ENCODE measurements at places on chromosomes 13 and 19. TPM values are rescaled to one million over a fixed set of nuclear protein-coding genes. Genes with fewer than 3 reads are reported as not detected.
A peak's percentile ranks its signal among the peaks of the same experiment; 100 is the strongest.

Gene CEACAM6
- total RNA-seq: not detected

Gene CD22
- total RNA-seq: 1.2 TPM

Gene RPS5
- total RNA-seq: 1,438 TPM

Gene C19orf81
- total RNA-seq: 0.69 TPM

Gene CYP2A6
- total RNA-seq: not detected

Gene CGB1
- total RNA-seq: not detected

Gene LYPD5
- 0.62 TPM for total RNA-seq

Gene FCHO1
- 54.3 TPM for total RNA-seq

DNA sequence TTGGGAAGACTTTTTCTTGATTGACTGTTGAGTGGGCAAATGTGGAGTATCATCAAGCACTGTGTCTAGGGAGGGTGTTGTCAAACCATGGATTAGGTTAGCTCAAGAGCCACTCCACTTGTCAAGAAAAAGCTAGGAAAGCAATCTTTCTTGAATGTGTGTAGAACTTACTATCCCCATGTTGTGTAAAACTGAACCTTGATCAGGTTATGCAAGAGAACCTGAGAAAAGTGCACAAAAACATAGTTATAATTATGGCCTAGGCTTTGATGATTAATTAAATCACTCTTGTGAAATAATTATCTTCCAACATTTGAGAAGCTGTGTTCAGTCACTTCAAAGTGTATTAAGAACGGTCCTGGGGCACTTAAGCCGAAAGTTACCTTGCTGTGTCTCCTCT, 238.2 kb upstream of the OBI1 start:
- no peak for DNase-seq

DNA sequence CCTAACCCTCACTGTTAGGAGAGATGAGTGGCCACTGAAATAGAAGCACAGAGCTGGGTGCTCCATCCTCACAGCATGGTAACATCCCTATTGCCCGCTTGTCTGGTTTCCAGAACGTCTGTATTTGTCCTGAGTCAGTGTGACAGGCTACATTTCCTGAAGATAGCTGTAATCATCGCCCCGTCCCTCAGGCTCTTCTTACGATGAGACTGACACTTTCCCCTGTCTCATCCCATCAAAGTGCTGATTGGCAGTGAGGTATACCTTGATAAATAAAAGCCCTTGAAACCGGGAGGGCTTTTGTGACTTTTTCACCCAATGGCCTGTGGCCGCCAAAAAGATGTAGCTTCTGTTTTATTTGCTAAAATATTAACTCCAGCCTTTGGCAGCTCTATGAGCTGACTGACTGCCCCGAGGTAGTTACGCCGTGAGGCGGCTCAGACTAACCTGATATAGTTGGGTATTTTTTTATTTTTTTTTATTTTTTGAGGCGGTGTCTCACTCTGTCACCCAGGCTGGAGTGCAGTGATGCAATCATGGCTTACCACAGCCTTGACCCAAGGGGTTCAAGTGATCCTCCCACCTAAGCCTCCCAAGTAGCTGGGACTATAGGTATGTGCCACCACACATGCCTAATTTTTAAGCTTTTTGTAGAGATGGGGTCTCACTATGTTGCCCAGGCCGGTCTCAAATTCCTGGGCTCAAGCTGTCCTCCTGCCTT, 5.7 kb upstream of the LRRC4B start:
- DNase-seq: no peak

DNA sequence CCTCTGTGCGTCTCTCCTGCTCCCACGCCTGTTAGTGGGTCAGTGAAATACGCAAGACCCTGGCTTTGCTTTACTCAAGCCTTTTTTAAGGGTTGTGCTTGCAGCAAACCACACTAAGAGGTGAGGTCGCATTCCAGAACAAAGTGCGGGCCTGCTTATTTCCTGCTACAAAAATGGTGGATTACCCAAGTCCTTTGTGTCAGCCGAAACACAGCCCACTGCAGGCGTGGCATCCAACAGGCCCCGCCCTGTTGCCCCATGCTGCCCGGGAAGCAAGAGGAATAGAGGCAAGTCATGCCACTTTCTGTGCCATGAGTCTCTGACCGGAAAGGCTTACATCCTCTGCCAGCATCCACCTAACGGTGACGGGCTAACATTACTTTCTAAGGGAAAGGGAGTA, 7.7 kb upstream of the IRS2 start:
- DNase-seq: no peak

GRCh38 chr19:49567861-49568441, 12.4 kb downstream of the NOSIP start:
- DNase-seq: peak; percentile 76

DNA sequence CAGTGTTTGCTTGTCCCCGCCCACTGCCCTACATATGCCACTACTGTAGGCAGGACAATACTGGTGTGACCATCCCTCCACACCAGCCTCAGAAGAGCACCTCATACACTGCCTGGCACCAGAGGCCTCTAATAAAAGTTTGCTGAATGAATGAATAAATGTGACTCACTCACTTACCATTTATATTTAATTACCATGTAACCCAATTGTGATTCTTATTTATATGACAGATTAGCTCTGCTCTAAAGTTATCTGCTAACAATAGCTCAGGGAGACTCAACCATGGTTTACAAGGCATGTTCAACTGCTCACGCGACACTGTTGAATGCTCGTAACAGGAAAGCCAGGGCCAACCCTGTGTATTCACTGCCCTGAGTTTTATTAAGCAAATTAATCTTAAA, 66.0 kb upstream of the DOCK9 start:
- no peak for DNase-seq

DNA sequence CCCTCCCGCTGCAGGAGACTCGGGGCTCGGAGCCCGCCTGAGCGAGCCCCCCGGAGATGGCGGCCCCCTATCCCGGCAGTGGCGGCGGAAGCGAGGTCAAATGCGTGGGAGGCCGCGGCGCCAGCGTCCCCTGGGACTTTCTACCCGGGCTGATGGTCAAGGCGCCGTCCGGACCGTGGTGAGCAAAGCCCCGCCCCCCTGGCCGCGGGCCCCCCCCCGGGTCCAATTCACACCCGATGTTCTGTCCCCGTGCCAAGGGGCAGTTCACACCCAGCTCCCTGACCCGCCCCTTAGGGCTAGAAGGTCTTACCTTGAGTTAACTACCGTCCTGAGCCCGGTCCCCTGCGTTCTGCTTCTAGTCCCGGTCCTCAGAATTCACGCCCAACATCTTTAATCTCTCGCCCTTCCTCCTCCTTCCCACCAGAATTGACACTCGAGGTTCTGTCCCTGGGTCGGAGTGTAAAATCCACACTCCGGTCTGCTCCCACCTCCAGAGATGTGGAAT, 1.4 kb downstream of the NPAS1 start:
- DNase-seq: no peak

- DNase-seq: no peak
These were observed 6.9 kb downstream of the ERICH4 start for GRCh38 chr19:41449865-41450178.

GRCh38 chr19:7699417-7700401, 2.2 kb downstream of the FCER2 start:
- peak; percentile 81 for DNase-seq

DNA sequence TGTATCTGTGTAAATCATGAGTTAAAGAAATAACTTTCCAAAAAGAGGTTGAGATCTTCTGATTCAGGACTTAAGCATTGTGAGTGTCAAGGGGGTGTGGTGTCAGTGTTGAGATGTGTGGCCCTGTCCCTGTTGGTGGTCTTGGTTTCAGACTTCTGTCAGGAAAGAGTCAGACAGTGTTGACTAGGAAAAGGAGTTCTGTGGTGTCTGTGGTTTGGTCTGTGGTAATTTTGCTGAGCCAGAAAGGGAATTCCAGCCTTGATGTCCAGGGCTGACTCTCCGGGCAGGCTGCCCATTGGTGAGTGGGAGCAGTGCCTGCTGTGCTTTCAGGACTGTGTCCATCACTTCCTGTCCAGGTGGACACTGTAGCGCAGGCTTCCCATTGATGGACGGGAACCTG, 39.8 kb upstream of the IGFL4 start:
- no peak for DNase-seq

DNA sequence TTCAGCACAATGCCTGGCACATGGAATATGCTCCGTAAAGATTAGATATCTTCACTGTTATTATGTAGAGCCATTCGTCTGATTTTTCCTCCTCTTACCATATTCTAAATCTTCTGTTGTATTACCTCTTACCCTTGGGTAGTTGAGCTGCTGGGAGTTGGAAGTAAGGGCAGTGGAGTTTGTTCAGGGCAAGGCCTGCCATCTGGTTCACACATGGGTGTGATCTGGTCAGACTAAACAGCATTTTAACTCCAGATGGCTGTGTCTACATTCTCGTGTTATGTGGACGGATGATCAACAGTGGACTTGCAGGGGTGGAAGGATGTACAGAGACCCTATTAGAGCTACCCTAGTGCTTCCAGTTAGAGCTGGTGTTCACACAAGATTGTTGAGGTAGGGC, 164.9 kb downstream of the ZIC5 start:
- no peak for DNase-seq

GRCh38 chr13:95100525-95101433, 200.5 kb downstream of the ABCC4 start:
- no peak for DNase-seq

DNA sequence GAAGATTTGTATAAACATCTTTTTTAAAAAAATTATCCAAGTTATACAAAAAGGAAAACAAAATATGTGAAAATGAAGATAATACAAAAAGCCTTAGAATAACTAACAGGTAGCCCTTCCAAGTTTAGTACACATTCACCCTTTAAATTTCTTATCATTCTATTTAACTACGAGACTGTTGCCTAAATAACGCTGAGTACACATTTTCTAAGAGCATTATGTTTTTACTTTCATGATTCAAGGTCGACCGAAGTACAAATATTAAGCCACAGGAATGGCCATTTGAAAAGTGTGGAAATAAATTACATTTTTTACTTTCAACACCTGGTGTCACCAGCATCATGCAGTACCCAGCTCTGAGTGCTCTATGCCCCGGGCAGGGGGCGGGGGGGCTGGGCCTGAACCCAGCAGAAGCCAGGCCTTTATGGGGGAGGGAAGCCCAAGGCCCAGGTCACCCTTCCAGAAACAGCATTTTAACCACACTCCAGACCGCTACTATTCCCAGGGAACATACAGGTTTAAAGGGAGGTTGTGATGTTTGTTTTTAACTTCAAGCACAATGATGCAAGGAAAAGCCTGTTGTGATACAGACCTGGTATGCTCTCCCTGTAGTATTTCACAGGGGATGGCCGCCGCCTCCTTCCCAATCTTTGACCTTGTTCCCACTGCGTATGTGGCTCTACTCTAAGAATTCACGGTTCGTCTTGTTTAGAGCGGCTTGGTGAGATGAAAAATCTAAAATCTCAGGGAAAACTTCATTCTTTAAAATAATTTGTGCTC, 24.0 kb downstream of the GGACT start:
- DNase-seq: no peak

DNA sequence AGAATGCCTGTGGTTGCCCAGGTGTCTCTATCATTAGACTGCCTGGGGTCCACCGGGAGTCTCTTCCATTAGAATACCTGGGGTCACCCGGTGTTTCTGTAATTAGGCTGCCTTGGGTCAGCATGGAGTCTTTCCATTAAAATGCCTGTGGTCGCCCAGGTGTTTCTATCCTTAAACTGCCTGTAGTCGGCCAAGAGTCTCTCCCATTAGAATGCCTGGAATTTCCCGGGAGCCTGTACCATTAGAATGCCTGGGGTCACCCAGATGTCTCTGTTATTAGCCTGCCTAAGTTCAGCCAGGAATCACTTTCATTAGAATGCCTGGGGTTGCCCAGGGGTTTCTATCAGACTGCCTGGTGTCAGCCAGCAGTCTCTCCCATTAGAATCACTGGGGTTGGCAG, 1492.8 kb downstream of the UQCRFS1 start:
- DNase-seq: no peak

- no peak for DNase-seq
These were observed 1437.9 kb downstream of the EFNB2 start for GRCh38 chr13:105097521-105097920.

GRCh38 chr13:113948034-113948742, 25.7 kb downstream of the C13orf46 start:
- no peak for DNase-seq

DNA sequence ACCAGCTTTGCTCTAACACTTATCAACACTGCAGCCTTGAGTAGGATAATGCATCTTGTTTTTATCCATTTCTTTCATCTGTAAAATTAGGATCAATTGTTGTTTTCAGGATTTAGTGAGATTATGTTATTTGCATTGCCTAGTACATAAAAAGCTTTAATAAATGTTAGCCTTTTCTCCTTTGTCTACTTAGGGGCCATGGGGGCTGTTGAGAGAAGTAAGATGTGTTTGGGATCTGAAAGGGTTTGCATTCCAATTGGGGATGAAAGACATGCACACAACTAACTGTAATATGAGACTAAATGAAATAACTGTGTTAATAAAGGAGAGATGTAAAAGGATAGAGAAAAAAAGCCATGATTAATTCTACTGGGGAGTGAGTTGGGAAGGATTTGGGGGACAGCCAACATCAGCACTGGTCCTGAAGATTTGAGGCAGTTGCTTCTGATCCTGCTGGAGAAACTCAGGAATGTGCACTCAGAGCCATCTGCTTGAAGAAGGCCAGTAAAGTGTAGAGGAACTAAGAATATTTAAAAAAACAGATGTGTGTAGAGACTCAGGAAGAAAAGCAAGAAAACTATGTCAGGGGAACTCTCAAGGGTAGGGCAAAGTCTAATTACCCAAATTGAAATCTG, 236.3 kb downstream of the OLFM4 start:
- DNase-seq: no peak

- DNase-seq: no peak
These were observed 34.5 kb upstream of the URAD start for GRCh38 chr13:28022848-28023518.

DNA sequence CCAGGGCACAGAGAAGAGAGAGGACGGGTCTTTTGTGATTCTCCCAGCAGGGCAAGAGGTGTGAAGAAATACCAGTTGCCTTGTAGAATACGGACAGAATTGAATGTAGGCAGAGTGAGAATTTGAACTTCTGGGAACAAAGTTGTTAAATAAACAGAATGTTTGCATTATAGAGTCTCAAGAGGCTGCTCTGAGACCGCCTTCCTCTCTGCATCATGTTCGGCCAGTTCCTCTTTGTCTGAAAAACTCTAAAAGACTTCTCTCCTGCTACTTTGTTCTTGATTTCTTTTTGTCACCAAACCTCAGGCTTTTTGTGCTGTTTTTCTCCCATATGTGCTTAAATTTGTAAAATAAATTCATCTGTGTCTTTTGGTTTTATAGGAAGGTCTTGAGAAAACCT, 256.4 kb downstream of the DLEU7 start:
- DNase-seq: no peak

- DNase-seq: no peak
These were observed 4.9 kb downstream of the RCBTB2 start for GRCh38 chr13:48527955-48528354.

- DNase-seq: no peak
These were observed 968 bp downstream of the UBE2M start for GRCh38 chr19:58557221-58558065.

GRCh38 chr19:53357821-53358581, 7.5 kb upstream of the ZNF525 start:
- no peak for DNase-seq

DNA sequence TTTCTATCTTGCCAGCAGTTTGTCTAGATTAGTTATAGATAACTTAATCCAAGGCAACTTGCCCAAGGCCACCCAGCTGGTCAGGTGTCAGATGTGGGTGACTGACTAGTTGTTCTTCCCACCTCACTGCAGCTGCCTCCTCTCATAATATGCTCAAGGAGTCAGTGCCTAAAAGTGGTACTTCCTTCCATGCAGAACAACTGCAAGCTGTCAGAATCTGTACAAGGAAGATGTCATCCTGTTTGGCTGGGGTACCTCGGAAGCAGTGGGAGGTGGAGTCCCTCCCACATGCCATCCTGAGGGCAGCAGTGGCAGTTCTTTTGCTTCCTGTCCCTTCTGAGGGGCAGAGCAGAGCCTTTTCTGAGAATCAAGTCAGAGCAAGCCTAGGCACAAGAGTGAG, 193.2 kb upstream of the RFC3 start:
- peak; percentile 54 for DNase-seq

GRCh38 chr19:18220632-18221275, 5.5 kb downstream of the PDE4C start:
- DNase-seq: no peak
